ENCODE measurements at places on chromosomes 1 and 21.

DNA sequence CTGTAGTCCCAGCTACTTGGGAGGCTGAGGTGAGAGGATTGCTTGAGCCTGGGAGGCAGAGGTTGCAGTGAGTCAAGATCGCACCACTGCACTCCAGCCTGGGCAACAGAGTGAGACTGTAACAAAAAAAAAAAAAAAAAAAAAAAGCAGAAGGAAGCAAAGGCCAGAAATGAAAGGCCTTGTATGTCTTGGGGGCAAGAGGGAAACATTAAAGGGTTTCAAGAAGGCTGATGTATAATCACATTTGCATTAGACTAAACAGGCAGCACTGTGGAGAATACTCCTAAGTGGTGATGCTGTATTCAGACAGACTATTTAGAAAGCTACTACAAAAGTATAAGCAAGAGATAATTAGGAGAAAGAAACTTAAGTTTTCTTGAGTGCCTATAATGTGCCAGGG is 10.4 kb downstream of the ANP32E start:
- no peak for DNase-seq

GRCh38 chr1:205970486-205970885 is 27.2 kb upstream of the SLC26A9 start:
- DNase-seq: peak; percentile 36

DNA sequence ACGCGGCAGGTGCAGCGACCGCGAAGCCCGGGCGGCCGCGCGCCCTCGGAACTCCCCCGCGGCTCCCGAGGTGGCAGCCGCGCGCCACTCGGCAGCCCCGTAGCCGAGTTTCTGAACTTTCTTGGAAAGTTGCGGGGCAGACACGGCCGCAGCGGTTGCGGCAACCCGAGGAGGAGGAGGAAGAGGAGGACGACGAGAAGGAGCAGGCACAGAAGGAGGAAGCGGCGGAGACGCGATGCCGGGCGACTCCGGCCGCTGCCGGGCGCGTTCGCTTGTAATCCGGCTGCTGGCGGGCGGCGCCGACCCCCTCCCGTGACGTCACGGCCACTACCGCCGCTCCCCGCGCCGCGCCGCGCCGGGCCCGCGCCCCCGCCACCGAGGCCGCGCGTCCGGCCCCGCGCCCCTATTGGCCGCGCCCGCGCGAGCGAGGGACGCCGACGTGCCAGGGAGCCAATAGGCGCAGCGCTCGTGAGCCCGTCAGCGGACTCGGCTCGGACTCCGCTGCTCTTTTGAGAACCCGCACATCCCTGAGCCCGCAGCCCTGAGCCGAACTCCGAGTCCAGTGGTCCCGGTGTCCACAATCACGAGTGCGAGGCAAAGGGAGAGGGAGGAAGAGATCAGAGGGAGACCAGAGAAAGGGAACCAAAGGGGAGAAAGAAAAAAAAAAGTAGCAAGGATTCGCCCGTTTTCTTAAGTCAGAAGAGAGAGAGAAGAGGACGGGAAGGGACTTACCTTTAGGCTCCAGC is 736 bp upstream of the BARHL2 start:
- no peak for DNase-seq

GRCh38 chr1:7379441-7379971 is 391.6 kb upstream of the VAMP3 start:
- peak; percentile 87 for DNase-seq

DNA sequence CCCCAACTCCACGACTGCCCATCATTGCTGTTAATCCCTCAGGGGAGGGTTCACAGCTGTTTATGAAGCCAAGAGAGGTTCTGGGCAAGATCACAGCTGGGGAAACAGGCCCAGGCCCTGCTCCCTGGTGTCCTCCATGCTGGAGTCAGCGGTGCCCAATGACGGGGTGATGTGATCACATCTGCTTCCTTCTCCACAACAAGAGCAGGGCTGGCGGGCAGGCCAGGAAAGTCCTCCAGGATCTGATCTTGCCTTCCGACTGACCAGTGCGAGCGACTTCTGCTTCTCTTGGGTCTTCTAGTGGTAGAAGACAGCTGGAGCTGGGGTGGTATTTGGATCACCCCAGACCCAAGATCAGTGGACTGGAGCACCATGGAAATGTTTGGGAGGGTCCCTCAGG is 951 bp upstream of the LINGO4 start:
- no peak for DNase-seq

- DNase-seq: no peak
Observed at GRCh38 chr21:14763695-14764064, 217.6 kb upstream of the SAMSN1 start.

- DNase-seq: no peak
Observed at GRCh38 chr1:231808990-231809389, 182.4 kb downstream of the DISC1 start.

DNA sequence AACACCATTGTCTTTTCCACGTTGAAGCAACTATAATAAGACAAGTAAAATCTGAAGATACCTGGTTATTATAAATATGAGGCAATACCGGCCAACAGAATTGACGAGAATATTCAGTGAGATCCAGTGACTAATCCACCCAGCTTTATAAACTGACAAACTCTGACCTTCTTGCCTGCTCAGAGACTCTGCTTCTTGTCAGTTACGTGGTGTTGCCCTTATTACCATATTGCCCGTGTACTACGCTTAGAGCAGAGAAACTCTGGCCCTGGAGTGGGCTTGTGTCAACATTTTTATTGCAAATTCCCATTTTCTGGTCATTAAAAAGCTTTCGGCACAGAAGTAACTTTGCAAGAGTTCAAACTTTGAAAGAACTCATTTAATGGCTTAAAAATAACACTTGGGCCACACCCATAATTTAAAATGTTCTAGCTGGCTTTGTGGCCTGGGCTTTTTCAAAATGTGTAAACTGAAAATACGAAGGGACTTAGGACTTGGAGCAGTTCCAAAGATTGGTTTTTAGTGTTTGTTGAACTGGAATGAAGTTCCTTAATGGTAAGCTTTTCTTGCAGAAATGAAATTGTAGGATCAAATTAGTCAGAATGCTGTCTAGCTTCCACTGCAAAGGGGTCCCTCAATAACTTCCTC is 266.2 kb downstream of the LMO4 start:
- no peak for DNase-seq
